ENCODE measurements at places on chromosomes 11 and 22. TPM values are rescaled to one million over a fixed set of nuclear protein-coding genes. Genes with fewer than 3 reads are reported as not detected.

GRCh38 chr11:134436781-134437180 lies 24.7 kb upstream of the B3GAT1 start:
- H3K4me1 ChIP-seq, result no peaks in the 10 kb centered on the region
- no peak for DNase-seq
- H3K27me3 ChIP-seq, result no peaks in the 10 kb centered on the region

- H3K4me3 ChIP-seq, result no peak overlapping the region
- peak overlapping the region; percentile 72 for H3K27ac ChIP-seq
- no peak for DNase-seq
- no peaks in the 10 kb centered on the region for H3K36me3 ChIP-seq
- peaks cover 19% of the 10 kb centered on the region for H3K4me1 ChIP-seq
These were observed 114.2 kb downstream of the ME3 start for GRCh38 chr11:86558207-86558606.

DNA sequence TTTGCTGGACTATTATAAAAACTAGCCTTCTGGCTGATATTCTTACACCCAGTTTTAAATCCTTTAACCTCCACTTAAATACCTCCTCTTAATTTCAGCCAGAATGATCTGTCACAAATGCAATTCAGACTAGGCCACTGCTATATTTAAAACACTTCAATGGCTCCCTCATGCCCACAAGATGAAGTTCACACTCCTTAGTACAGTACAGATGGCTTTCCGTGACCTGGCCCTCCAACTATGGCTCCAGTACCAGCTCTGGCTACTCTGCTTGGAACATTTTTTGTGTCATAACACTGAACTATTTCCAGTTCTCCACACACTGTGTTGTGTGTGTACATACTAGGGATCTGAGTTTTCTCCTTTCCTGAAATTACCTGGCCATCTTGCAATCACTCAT lies 353.4 kb downstream of the SOX6 start:
- H3K27ac ChIP-seq, result no peak overlapping the region
- H3K4me3 ChIP-seq, result no peak overlapping the region
- H3K4me1 ChIP-seq, result no peaks in the 10 kb centered on the region
- DNase-seq, result no peak
- no peaks in the 10 kb centered on the region for H3K36me3 ChIP-seq

GRCh38 chr11:62694455-62695167 lies 5.3 kb upstream of the LRRN4CL start:
- H3K4me3 ChIP-seq, result no peak overlapping the region
- no peak overlapping the region for H3K27ac ChIP-seq
- no peaks in the 10 kb centered on the region for H3K36me3 ChIP-seq
- no peaks in the 10 kb centered on the region for H3K27me3 ChIP-seq
- peak; percentile 90 for DNase-seq

DNA sequence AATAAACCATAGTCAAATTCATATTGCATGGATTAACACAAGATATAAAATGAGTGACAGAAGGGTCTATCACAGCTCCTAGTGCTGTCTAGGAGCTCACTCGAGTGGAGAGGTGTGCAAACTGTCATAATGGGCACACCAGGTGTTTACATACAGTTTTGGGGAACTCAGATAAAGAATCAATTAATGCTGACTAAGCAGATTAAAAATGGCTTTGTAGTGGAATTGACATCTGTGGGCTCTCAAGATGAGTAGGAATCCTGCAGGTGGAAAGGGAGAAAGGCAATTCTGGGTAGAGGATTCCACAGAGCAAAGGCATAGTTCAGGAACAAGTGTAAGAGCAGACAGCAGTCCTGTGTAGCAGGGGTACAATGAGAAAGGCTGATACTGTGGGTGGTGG lies 496.2 kb upstream of the CCDC90B start:
- DNase-seq, result no peak
- no peak overlapping the region for H3K4me3 ChIP-seq
- H3K27me3 ChIP-seq, result no peaks in the 10 kb centered on the region

DNA sequence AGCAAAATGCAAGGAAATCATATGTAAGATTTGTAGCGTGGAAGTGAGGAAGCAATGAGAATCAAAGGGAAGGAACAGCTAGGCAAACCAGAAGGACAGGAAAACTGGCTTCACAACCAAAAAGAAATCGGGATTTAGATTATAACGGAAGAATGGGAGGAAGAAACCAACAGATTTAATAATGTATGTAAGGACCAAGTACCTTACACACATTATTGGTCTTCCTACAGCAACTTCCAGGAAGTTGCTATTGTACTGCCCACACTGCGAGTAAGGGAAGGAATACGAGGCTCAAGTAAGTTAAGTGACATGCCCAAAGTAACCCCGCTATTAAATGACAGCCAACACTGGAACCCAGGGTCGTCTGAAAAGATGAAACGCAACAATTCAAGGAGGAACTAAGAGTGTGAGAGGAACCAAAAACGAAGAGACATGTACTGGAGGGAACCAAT lies 473 bp downstream of the TXN2 start:
- peak overlapping the region; percentile 72 for H3K4me3 ChIP-seq
- H3K4me1 ChIP-seq, result peaks cover 10% of the 10 kb centered on the region
- no peak for DNase-seq
- peak overlapping the region; percentile 100 for H3K27ac ChIP-seq
- no peaks in the 10 kb centered on the region for H3K27me3 ChIP-seq

DNA sequence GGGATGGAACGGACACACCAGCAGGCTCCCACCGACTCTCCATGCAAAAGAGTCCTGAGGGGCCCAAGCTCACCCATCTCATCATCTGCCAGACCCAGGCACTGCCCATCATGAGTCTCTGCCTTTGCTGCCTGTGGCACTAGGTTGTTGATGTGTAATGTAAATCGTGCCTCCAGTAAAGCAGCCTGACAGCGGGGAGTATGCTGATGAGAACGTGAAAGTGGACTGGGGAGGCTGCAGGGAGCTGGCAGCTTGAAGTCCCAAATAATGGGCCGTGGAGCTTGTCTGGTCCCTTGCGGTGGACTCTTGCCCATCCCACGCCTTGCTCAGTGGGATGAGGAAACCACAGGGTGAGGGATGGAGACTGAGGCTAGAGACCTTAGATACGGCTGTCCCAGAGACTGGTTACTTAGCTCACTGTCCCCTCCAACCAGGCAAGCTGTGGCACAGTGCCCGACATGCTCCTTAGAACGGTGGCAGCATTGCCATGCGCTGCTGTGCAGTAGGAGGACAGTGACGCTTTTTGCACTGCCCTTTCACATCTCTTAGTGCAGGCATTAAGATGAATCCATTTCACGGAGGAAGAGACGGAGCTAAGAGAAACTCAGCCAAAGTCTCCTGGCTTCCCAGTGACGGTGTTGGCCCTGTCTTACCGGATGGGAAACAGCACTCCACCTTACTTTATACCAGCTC lies 39.6 kb upstream of the PLET1 start:
- H3K36me3 ChIP-seq, result no peaks in the 10 kb centered on the region
- no peak overlapping the region for H3K27ac ChIP-seq
- no peak overlapping the region for H3K4me3 ChIP-seq

- no peak for DNase-seq
- H3K27me3 ChIP-seq, result no peaks in the 10 kb centered on the region
- no peak overlapping the region for H3K27ac ChIP-seq
These were observed 66.5 kb upstream of the POU2AF1 start for GRCh38 chr11:111445586-111445985.

DNA sequence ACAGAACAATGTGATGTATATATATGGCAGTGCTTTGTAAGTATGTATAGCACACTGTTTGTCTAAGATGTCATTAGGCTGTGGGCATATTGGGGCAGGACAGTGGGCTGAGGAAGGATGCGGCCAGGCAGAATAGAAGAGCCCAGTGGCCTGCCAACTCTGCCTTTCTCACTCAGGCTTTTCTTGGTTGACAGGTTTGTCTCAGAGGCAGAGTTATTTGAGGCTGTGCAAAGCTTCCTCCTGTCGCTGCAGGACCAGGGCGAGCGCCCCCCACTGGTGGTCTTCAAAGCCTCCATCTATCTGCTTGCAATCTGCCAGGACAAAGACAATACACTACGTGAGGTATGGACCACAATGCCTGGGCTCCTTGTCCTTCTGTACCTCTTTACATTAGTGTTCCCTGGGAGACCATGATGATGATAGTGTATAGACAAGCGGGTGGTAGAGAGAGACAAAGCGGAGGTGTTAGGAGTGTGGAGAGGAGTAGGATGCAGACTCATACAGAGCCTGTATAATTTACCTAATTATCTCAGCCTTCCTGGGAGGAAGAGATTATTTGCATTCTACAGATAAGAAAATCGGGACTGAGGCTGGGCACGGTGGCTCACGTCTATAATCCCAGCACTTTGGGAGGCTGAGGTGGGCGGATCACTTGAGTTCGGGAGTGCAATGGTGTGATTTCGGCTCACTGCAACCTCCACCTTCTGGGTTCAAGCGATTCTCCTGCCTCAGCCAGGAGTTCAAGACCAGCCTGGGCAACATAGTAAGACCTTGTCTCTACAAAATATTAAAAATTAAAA lies 37.3 kb upstream of the CCDC134 start:
- no peak overlapping the region for H3K27ac ChIP-seq
- H3K27me3 ChIP-seq, result no peaks in the 10 kb centered on the region
- DNase-seq, result no peak
- no peak overlapping the region for H3K4me3 ChIP-seq

GRCh38 chr22:44116755-44117684 lies 63.7 kb upstream of the PARVG start:
- H3K4me1 ChIP-seq, result no peaks in the 10 kb centered on the region
- H3K4me3 ChIP-seq, result no peak overlapping the region
- no peaks in the 10 kb centered on the region for H3K27me3 ChIP-seq
- H3K27ac ChIP-seq, result no peak overlapping the region
- no peaks in the 10 kb centered on the region for H3K36me3 ChIP-seq

DNA sequence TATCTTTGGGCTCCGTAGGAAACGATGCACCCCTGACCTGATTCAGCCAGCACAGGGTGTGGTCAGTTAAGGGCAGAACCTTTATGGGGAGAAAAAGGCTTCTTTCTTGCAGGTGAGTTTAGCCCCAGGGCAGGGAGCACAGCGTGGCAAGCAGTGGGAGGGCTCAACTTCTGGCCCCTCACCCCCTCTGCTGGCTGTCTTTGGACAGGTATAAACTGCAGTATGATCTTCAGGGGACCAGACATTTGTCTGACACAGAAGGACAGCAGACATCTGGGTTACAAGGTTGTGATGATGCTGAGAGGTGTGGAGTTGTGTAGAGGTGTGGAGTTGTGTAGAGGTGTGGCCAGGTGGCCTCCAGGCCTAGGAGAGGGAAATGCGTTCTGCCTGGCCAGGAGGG lies 324.0 kb upstream of the PLET1 start:
- no peaks in the 10 kb centered on the region for H3K36me3 ChIP-seq
- no peak for DNase-seq
- no peaks in the 10 kb centered on the region for H3K4me1 ChIP-seq
- no peaks in the 10 kb centered on the region for H3K27me3 ChIP-seq

DNA sequence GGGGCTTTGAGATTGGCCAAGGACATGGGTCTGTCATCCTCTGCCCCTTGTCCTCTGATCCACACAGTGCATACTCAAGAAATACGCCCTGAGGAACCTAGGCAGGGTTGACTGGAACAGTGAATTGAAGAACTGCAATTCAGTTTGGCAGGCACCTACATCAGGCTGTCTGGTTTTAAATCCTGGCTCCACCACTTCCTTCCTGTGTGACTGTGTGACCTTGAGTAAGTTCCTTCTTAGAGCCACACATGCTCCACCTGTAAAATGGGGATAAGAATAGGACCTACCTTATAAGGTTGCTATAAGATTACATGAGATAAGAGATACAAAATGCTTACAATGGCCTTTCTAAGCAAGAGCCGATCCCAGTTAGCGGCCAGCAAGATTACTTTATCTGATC lies 15.8 kb upstream of the TCF20 start:
- H3K4me1 ChIP-seq, result peaks cover 17% of the 10 kb centered on the region
- H3K4me3 ChIP-seq, result no peak overlapping the region
- no peak overlapping the region for H3K27ac ChIP-seq
- DNase-seq, result no peak

The TRMU gene
- 57.3 TPM for total RNA-seq

The TMEM121B gene
- 2.9 TPM for total RNA-seq

The KRTAP5-8 gene
- total RNA-seq, result 1.1 TPM

The OR51I1 gene
- 0.74 TPM for total RNA-seq

The MS4A6E gene
- total RNA-seq, result 31.4 TPM
